Sciatic nerve (tissue), 2 donors: ENCODE measurements at places on chromosomes 12 and 14. TPM values are rescaled to one million over a fixed set of nuclear protein-coding genes. Genes with fewer than 3 reads are reported as not detected.

The TCHP gene
- total RNA-seq, result 26.7 TPM

The POTEM gene
- not detected for total RNA-seq

The APOF gene
- total RNA-seq, result not detected

The FOXN4 gene
- not detected for total RNA-seq

The HOXC12 gene
- 0.22 TPM for total RNA-seq

The CELA1 gene
- total RNA-seq, result not detected

The IAPP gene
- not detected for total RNA-seq

The CLEC1A gene
- total RNA-seq, result 13.7 TPM

The PPFIA2 gene
- 29.5 TPM for total RNA-seq

The TAC3 gene
- not detected for total RNA-seq

GRCh38 chr14:92959189-92959531 lies 36.2 kb downstream of the CHGA start:
- DNase-seq, result no peak

DNA sequence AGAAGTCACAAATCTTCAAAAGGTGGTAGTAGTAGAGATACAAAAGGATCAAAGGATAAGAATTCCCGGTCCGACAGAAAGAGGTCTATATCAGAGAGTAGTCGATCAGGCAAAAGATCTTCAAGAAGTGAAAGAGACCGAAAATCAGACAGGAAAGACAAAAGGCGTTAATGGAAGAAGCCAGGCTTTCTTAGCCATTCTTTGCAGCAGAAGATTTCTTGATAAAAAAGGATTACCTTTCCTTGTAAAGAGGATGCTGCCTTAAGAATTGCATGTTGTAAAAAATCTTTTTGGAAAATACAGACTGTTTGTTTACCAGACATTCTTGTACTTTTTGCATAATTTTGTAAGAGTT lies 6.6 kb downstream of the PNN start:
- DNase-seq, result no peak

GRCh38 chr14:87349921-87350320 lies 643.1 kb downstream of the GALC start:
- DNase-seq, result no peak

DNA sequence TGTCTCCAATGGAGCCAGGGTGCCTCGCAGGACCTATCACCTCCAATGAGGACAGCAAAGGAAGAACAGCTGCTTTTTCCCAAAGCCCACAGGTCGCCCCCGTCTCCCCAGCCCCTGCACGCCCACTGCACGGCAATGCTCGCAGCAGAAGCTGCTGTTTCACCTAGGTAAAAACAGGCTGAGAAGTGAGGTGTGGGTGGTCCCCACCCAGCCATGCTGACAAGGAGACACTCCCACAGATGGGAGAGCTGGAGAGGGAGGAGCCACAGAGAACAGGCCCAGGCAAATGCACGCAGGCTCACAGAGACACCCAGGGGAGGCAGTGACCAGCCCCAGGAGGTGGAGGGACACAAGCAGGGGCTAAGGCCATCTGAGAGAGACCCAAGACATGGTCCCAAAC lies 10.4 kb downstream of the CFAP73 start:
- no peak for DNase-seq

DNA sequence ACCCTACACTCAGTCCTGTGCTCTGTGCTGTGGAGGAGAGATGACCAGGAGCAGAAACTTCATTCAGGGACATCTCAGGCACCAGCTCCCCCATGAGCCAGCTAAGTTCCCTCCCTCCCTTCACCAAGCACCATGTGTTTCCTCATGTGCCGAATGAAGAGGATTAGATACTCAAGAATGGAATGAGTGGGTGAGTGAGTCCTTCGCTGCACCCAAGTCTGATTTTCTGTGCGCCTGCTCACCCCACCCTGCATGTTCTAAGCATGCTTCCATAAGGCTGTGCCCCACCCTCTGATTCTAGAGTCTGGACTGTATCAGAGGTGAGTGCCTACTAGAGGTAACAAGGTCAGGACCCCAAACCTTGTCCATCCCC lies 12.1 kb downstream of the SERPINA5 start:
- no peak for DNase-seq

GRCh38 chr14:100816950-100817901 lies 8.7 kb upstream of the MEG3 start:
- no peak for DNase-seq

DNA sequence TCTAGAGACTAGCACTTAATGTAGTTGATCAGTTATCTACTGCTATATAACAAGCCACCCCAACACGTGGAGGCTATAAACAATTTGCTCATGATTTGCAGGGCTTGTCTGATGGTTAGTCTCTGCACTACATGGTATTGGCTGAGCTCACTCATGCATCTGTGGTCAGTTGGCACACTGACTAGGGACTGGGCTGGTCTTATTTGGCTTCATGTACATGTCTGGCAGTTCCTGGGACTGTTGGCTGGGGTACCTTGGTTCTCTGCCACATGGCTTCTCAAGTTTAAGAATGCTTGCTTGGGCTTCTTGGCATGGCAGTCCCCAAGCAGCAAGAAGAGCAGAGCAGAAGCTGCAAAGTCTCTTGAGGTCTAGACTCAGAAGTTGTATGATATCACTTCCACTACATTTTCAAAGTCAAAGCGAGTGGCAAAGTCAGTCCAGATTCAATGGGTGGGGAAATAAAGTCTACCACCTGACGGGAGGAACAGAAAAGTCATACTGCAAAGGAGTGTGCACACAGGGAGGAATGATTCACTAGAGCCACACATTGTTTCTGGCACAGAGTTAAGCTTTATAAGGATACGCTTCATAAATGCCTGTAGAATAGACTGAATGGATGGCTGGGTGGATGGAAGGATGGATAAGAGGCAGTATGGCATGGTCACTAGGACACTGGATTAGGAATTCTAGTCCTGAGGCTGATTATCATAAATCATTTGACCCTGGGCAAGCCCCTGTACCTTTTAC lies 44.8 kb upstream of the PTHLH start:
- DNase-seq, result no peak

DNA sequence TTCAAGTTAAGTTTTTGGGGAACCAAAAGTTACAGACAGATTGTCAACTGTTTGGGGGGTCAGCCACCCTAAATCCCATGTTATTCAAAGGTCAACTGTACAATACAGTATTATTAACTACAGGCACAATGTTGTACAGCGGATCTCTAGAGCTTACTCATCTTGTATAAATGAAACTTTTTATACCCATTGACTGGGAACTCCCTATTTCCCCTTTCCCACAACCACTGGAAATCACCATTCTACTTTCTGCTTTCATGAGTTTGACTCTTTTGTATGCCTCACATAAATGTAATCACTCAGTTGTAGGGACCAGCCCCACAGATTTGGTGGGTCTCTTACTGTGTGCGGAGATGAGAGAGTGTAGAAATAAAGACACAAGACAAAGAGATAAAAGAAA lies 57.8 kb downstream of the SLCO1B3 start:
- no peak for DNase-seq

DNA sequence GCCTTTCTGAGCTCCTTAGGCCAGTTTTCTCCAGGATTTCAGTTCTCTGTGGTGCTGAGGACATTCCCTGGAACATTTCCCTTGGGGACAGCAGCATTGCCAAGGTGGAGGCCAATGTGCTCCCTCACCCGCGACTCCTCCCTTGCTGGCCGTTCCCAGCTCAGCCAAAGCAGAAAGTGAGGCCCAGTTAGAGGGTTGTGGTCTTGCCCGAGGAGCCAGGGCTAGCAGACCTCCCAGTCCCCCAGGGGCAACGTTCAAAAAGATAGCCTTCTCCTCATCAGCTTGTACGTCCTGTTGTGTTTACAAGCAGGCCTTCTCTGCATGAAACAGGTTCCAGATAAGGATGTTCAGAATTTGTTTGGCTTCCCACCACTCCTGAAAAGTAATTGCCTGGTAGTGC lies 78.4 kb downstream of the SSPN start:
- no peak for DNase-seq

DNA sequence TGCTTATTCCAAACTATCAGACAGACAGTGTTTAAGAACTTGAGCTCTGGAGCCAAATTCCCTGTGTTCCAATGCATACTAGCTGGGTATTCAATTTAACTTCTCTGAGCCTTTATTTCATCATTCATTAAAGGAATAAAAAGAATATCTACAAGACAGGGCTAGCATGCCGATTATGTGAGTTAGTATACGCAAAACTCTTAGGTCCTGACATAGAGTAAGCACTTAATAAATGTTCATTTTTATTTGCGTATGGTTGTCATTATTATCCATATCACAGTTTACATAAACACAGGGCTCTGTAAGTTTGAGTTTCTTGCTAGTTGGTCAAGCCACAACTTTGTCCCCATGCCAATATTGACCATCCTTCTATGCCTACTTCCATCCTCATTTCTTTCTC lies 161.5 kb downstream of the NUAK1 start:
- DNase-seq, result no peak

DNA sequence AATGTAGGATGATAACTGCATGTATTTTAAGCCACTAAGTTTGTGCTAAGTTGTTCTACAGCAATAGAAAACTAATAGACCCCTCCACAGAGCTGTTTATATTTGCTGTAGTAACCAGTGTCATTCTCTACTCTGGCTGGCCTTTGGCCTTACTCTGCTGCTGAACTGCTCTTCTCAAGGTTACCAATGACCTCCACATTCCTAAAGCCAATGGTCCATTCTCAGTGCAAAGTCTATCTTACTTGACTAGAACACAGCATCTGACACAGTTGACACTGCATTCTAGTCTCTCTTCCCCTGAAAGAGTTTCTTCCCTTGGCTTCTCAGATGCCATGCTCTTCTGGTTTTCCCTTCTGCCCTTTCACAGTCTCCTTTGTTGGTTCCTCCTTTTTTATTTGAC lies 154.8 kb upstream of the CRY1 start:
- no peak for DNase-seq

GRCh38 chr12:54303640-54304039 lies 2.8 kb upstream of the NFE2 start:
- no peak for DNase-seq

- no peak for DNase-seq
Measured at GRCh38 chr14:26867171-26867757, 269.4 kb upstream of the NOVA1 start.

GRCh38 chr12:16187660-16188059 lies 89.8 kb downstream of the SLC15A5 start:
- DNase-seq, result no peak

DNA sequence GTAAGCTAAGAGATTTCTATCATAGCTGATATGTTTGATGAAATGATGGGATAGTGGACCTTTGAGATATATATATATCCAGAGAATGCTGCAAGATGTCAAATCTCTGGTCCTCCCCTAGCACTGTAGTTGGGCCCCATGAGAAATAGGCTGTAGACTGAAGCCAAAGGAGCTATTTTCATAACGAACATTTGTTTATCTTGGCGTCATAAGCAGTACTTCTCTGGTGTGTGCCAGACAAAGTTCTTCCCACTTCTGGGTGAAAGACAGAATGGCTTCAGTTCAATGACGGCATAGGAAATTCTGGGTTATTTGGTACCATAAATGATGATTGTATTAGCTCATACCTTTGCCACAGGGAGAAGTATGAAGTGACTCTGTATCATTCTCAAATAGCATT lies 534.3 kb downstream of the SOX5 start:
- no peak for DNase-seq

GRCh38 chr14:74843653-74844052 lies 32.3 kb downstream of the PROX2 start:
- no peak for DNase-seq

GRCh38 chr14:59246566-59246965 lies 58.1 kb downstream of the DAAM1 start:
- no peak for DNase-seq

- DNase-seq, result no peak
Measured at GRCh38 chr14:22573804-22574203, 15.2 kb downstream of the DAD1 start.

DNA sequence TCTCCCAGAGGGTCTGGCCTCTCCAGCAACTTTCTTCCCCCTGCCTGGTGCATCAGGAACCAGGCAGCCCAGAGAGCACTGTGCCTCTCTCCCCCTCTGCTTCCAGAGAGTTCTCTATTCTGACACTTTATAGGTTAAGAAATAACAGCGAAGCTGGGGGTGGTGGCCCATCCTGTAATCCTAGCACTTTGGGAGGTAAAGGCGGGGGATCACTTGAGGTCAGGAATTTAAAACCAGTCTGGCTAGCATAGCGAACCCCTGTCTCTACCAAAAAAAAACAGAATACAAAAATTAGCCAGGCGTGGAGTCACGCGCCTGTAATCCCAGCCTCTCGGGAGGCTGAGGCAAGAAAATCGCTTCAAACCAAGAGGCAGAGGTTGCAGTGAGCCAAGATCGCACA lies 58.3 kb downstream of the ESRRB start:
- no peak for DNase-seq

- no peak for DNase-seq
Measured at GRCh38 chr14:31678421-31679249, 117.4 kb downstream of the NUBPL start.

GRCh38 chr12:542395-543113 lies 82.8 kb downstream of the B4GALNT3 start:
- no peak for DNase-seq

GRCh38 chr14:84622357-84622756 lies 907.6 kb upstream of the FLRT2 start:
- DNase-seq, result no peak

- no peak for DNase-seq
Measured at GRCh38 chr12:18810537-18811253, 72.8 kb downstream of the CAPZA3 start.

- DNase-seq, result no peak
Measured at GRCh38 chr12:27541031-27541719, 17.2 kb downstream of the PPFIBP1 start.

DNA sequence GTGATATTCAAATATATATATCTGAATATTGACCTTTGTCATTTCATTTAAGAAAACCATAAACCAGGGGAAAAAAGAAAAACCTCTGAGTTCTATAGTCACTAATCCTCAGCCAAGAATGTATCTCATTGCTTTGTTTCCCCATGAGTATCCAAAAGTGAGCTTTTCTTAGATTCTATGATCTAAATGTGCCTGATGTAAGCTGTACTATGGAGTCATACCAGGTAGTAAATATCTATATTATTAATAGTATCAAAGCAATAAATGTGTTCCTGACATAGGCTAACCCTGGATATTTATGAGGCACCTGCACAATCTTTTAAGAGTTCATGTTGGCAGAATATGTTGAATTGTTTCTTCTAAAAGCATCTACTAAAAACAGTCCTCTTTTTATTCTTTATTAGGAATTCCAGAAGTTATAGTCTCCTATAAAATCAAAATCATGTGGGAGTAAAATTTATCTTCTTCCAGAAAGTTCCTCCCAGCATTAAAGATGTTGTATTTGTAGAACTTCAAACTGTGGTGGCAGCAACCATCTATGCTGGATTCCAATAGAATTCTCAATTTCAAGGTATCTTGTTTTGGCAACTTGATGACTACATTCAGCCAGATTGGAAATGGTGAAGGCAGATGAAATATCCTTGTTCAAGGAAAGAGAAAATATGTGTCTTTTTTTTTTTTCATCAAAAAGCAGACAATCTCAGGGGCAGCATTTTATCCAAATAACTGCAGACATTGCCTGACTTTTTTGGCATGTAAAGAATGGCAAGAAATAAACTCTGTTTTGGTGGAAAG lies 139.7 kb upstream of the RASSF8 start:
- no peak for DNase-seq
